Left lung (tissue), 14 donors: ENCODE measurements at places on chromosomes 12 and 14. TPM values are rescaled to one million over a fixed set of nuclear protein-coding genes. Genes with fewer than 3 reads are reported as not detected.

- H3K4me1 ChIP-seq, result peaks cover 29% of the 10 kb centered on the region
- peak within 1 kb of the TSS; percentile 92 for H3K27ac ChIP-seq
- no peaks in the 10 kb centered on the region for H3K27me3 ChIP-seq
- peak within 1 kb of the TSS; percentile 67 for H3K4me3 ChIP-seq
- no peaks in the 10 kb centered on the region for H3K36me3 ChIP-seq
- DNase-seq, result peak; percentile 96
These were observed at the start of gene JDP2 for GRCh38 chr14:75427482-75428229. Gene JDP2 (plus strand): TSS chr14:75428022. CDS start chr14:75437921, 9,899 bp downstream.

GRCh38 chr12:110741341-110742095 lies 1.2 kb downstream of the PPP1CC start:
- H3K4me3 ChIP-seq, result peak overlapping the region; percentile 98
- no peaks in the 10 kb centered on the region for H3K36me3 ChIP-seq
- H3K4me1 ChIP-seq, result peaks cover 59% of the 10 kb centered on the region
- no peaks in the 10 kb centered on the region for H3K27me3 ChIP-seq
- H3K27ac ChIP-seq, result peak overlapping the region; percentile 83

SCN8A gene
- total RNA-seq, result 0.26 TPM

SSPN gene
- total RNA-seq, result 6.9 TPM

CLEC1A gene
- total RNA-seq, result 11.0 TPM
